ENCODE measurements at places on chromosomes 5 and 9.

DNA sequence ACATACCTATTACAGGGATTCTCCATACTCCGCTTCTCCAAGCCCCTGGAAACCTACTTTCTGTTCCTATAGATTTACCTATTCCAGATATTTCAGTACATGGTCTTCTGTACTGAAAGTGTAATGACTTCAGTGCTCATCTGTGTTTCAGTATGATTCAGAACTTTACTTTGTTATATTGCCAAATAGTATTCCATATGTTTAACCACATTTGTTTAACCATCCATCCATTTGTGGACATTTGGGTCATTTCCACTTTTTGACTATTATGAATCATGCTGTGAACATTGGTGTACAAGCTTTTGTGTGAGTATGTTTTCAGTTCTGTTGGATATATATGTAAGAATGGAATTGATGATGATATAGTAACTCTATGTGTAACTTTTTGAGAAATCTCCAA, 188.9 kb downstream of the PDZD2 start:
- no peak for DNase-seq

DNA sequence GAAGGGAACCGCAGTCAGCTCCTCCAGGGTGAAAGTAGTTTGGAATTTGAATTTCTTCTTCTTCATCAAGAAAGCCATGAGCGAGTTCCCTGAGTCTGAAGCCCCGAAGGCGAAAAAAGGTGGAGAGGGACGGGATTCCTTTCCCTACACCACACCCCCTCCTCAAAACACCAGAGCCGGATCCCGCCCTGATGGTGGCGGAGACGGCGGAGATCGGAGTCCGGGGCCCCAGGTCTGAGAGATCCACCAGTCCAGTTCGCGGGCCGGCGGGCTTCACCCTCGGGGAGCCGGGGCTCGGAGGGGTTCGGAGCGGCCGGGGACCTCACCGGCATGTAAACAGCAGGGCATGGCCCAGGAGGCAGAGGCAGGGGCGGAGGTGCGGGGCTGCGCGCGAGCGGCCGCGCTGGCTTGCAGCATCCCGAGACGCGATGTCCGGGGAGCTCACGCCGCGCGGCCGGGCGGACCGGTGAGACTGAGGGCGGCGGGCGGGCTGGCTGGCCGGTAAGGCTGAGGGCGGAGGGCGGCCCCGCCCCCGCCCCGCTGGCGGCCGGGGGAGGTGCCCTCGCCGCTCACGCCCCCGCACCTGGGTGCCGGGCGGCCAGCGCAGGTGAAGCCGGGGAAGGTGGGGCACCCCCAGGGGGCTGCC, 606 bp downstream of the EEIG1 start:
- DNase-seq = no peak

DNA sequence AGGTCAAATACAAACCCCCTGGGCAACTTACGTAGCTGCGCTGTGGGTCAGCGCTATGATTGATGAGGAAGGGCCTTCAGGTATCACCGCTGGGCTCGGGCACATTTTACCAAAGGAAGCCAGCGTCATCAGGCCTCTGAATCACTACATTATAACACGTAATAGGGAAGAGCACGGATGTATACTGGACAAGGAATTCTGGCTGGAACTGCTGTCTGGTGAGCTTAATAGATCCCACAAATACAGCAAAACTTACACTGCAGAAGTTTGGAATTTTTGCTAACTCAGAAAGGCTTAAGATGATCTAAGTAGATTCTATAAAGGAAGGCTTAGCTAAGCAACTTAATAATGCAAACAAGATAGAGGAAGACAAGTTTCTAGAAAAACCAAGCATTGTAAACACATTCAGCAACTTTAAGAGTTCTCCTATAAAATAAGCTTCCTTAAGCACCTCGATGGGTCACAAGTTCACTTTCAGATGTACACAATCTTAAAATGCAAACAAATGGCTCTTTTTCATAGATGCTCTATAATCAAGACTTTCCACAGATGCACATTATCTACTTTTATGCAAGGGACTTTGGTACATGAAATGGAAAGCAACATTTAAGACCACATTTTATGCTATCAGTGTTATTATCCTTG, 360.1 kb upstream of the PANK3 start:
- no peak for DNase-seq

GRCh38 chr5:171849585-171850323, 64.1 kb downstream of the SMIM23 start:
- no peak for DNase-seq
